ENCODE measurements at places on chromosomes 13 and 19.

DNA sequence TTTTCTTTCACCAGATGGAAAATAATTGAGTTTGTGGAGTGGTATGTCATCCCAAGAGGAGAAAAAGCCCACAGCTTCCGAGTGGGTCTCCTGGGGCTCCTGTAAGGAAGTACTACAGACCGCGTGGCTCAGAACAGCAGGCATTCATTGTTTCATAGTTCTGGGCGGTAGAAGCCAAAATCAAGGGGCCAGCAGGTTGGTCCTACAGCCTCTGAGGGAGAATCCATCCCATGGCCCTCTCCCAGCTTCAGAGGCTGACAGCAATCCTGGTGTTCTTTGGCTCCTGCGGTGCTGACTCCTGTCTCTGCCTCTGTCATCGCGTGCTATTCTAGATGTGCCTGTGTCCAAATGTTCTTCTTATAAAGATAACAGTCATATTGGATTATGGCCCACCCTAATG, 362.6 kb downstream of the FGF14 start:
- no peak for DNase-seq

- no peak for DNase-seq
These were observed 6.0 kb downstream of the PVR start for GRCh38 chr19:44649578-44650145.

GRCh38 chr13:26678796-26679195, 81.8 kb downstream of the GPR12 start:
- no peak for DNase-seq

DNA sequence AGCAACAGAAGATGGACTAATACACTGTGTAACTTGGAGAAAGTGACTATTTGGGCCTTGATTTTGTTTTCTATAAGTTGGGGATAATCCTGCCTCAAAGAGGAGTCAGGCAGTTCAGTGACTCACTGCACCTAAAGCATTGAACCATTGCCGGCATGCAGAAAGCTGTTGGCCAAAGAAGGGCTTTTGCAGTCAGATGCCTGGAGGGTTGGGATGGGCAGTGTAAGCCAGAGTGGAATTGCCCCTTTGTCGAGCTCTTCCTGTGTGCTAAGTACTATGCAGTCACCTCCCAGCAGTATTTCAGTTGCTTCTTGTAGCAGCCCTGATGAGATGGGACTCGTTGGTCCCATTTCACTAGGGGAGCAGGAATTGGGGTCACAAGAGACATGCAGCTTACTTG, 11.1 kb downstream of the ZNF473 start:
- DNase-seq = no peak

GRCh38 chr19:50430888-50431342, 1.8 kb upstream of the MYBPC2 start:
- no peak for DNase-seq

DNA sequence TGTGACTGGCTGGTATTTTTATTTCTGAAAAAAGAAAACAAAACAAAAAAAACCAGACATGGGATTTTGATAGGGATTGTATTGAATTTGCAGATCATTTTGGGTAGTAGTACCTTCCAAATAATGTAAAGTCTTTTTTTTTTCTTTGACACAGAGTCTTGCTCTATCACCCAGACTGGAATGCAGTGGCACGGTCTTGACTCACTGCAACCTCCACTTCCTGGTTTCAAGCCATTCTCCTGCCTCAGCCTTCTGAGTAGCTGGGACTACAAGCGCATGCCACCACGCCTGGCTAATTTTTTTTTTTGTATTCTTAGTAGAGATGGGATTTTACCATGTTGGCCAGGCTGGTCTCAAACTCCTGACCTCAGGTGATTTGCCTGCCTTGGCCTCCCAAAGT, 4.2 kb downstream of the ZNF101 start:
- no peak for DNase-seq

DNA sequence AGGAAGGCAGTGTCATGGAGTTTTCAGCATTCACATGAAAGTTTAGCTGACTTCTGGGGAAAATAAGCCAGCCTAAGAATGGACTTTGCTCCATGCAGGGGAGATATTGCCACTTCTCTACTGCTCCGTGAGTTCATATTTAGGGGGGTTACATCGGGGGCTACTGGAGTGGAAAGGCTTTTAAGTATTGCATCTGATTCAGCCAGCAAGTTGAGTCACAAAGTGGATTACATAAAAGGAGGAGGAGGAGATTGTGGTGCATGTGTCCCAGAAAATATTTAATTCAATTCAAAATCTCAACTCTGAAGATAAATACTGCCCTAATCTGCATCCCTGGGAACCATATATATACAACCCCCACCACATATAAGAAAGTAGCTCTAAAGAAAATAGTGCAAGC, 617.2 kb downstream of the DCT start:
- DNase-seq = no peak

DNA sequence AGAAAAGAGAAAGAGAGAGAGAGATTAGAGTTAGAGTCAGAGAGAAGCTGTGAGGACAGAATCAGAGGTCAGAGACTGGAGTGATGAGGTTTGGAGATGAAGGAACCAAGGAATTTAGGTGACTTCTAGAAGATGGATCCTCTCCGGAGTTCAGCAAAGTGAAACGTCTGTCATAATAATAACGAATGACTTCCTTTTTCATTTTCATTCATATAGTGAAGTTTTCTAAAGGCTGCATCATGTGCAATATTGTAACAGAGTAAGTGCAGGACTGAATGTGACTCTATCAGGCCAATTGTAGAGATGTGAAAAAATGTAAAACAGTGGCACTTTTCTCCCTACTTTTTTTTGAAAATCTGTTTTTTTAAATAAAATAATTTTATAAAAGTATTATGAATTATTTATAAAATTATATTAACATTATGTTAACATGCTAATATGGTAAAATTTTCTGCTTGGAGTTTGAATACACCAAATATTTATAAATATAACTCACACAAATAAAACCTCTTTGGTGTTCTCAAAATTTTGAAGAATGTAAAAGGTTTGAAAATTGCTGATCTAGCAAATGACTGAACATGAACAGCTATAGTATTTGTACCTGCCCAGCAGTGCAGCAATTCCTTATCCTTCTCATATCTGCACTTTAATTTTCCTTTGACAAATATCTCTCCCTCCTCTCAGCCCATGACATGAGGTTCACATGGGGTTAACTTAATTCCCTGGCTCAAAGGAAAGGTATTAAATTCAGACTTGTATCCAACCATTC, 4.2 kb upstream of the TNFSF11 start:
- DNase-seq = no peak

DNA sequence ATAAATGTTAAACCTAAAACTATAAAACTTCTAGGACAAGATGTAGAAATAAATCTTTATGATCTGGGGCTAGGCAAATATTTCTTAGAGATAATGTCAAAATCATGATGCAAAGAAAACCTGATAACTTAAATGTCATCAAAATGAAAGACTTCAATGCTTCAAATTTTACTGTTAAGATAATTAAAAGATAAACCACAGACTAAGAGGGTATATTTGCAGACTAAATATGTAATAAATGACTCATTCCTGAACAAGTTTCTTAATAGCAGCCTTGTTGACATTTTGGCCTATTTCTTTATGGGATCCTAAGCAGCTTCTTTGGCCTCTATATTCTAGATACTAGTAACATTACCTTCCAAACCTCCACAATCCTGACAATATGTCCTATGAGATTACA, 2878.3 kb upstream of the PCDH20 start:
- no peak for DNase-seq

GRCh38 chr19:29560313-29561075, 34.7 kb downstream of the VSTM2B start:
- no peak for DNase-seq

GRCh38 chr13:113455384-113455783, 2.1 kb upstream of the ADPRHL1 start:
- DNase-seq = no peak

DNA sequence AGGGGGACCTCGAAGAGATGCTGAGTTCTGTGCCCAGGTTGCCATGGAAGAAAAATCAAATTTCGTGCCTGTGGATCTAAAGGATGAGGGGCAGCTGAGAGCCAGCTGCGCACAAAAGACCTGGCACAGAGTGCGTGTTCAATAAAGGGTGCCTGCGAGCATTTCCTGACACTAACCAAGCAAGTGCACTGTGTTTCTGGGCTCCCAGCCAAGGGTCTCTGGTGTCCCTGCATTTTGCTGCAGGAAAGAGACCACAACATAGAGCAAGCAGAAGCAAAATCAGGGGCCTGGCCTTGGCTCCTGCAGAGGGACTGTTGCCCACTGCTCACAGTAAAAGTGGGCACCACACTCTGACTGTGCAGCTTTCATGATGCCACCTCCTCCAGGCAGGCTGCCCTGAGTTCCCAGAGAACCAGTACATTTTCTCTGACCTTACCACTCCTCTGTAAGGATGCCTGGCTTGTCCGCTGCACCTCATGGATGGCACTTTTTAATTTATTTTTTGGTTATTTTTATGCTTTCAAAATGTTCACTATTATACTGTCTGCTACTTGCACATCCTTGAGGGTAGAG, 70.8 kb upstream of the GPR12 start:
- DNase-seq = no peak

DNA sequence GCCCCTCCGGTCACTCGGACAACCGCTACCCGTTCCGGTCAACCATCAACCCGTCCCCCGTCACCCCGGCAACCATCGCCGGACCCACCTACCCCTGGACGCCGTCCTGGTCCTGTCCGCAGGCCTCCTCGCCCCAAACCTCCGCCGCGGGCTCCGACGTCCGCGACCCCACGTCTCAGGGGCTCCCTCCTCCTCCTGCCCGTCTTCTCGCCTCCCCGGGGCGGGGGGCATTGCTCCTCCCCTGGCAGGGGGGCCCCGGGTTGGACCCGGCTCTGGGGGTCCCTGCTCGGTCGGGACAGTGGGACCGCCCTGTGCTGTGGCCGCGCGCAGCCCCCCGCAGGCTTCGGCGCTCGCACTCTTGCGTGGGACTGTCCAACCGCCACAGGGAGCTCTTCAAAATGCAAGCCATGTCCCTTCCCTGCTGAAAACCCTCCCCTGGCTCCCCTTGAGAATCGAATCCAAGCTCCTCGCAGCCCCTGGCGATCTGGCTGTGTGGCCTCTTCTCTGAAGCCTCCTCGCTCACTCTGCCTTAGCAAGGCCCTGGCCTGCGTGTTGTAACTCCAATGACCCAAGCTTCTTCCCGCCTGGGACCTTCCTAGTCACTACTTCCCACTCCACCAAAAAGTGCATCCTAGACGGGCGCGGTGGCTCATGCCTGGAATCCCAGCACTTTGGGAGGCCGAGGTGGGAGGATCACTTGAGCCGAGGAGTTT, 8.4 kb downstream of the EPHX3 start:
- DNase-seq = no peak

- no peak for DNase-seq
These were observed 79.4 kb downstream of the MAP4K1 start for GRCh38 chr19:38538386-38538785.

GRCh38 chr13:51154029-51154555, 43.0 kb upstream of the C13orf42 start:
- DNase-seq = no peak

DNA sequence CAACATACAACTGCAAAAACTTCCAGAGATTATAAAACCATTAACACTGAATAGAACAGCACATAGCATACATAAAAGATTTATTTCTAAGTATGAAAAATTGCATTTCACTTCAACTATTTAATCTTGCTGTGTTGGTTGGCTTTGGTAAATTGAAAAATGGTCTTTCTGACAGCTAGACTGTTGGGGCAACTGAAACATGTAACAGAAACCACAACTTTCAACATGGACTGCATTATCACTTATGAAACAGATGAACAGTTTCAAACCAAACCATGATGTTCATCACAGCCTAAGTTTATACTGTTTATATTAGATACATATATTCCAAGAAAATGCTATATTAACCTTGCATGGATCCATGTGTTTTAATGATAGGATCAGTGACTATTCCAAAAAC, 324.1 kb upstream of the PCDH9 start:
- no peak for DNase-seq

DNA sequence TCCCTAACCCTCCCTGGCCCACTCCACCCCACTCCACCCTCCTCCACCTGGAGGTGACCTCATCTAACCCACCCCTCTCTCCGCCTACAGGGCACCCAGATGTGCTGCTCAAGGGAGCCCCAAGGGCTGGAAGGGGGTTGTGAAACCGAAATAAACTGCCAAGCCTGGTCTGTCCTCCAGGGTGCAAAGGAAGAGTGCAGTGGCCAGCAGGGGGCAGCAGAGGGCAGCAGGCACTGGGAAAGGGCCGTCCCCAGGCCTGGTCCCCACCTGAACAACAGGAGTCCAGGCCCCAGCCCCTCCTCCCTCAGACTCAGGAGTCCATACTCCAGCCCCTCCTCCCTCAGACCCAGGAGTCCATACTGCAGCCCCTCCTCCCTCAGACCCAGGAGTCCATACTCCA, 8.4 kb upstream of the BCAM start:
- peak; percentile 87 for DNase-seq

GRCh38 chr19:57317503-57317902, 2.8 kb upstream of the ZNF543 start:
- DNase-seq = no peak

GRCh38 chr19:10817291-10818038, 18.5 kb downstream of the TMED1 start:
- DNase-seq = no peak

DNA sequence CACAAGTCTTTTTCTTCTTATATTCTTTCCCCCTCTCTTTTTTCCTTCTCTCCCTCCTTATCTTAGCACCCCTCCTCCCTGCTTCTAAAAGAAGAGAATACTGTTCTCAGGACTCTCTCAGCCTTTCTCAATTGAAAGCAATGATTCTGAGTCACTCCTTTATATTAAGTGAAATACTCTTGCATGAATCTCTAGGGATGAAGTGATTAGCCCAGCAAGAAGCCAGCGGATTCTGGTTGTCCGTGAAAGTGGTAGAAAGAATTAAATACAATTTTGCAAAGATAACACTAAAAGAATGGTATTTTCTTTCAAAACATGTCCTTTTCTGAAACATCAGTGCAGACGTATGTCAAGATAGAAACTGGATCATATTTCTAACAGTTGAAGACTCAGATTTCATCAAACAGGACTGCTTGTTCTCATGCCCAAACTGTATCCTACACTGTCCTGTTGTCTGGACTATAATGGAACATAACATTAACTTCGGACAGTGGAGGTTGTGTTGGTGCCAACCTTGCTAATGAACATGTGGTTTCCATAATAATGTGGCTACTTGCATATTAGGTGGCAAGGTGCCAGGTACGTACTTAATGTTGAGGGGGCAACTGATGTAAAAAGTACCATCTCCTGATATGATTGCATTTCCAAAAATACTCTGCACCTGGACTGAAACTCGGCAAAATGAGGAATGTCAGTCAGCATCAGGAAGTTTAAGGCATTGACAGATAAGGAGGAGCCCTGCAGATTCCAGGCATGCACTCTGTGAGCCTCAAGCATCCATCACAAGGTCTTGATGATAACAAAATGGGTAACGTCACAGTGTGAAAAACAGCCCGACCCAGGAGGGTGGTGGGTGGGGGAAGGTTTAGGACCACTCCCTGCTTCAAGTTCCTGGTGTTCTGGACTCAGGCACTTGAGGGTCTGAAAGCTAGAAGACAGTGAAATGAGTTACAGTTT, 357.2 kb downstream of the DLEU7 start:
- no peak for DNase-seq

DNA sequence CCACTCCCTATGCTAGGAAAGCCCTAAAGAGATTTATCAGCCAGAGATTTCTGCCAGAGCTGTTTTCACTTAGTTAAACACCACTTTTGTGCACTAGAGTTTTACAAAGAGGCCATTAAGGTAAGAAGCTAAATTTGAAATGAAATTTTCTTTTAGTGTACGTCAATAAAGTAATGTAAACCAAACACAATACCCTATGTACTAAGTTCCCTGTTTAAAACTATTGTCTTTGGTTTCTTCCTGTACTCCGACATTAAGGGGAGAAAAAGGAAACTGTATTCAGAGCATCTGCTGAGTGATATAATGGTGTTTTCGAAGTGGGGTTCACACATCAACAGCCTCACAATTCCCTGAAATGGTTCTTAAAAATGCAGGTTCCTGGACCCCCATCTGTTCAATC, 40.7 kb upstream of the STARD13 start:
- DNase-seq = no peak
